ENCODE measurements at places on chromosomes 16 and 17.
A peak's percentile ranks its signal among the peaks of the same experiment; 100 is the strongest.

DNA sequence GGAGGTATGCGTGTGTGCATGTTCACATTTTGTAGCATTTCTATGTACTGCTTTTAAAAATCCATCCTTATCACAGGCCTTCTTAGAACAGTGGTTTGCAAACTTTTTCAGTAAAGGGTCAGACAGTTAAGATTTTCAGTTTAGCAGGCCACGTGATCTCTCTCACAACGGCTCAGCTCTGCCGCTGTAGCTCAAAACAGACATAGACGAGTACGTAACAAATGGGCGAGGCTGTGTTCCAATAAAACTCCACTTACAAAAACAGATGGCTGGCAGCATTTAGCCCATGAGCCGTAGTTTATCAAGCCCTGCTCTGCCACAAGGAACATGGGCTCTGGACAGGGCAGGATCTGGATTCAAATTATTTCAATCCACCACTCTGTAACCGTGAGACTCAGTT is 141.8 kb downstream of the XYLT1 start:
- no peak for DNase-seq

DNA sequence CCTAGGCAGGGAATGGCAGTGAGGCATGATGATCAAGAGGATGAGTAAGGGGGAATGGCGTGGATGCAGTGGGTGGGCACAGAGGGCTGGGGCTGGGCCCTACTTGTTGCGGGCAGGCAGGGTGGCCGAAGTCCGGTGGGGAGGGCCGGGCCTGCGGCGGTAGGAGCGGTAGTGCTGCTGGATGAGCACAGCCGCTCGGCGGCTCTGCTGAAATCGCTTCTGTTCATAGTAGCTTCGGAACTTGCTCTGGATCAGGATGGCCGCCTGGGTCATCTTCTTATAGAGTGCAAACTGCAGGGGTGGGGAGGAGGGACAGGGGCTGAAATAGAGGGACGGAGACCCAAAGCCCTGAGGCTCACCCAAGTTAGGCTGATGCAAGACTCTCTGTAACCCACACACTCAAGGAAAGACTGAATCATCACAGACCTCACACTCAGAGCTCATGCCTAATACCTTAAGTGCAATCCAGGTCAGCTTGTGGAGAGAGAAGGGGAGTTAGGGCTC is 1.5 kb upstream of the SPAG7 start:
- peak; percentile 43 for DNase-seq

- no peak for DNase-seq
Measured at GRCh38 chr17:13646411-13646810, 44.7 kb upstream of the HS3ST3A1 start.

- no peak for DNase-seq
Measured at GRCh38 chr16:63416712-63417111, 1380.5 kb upstream of the CDH8 start.

DNA sequence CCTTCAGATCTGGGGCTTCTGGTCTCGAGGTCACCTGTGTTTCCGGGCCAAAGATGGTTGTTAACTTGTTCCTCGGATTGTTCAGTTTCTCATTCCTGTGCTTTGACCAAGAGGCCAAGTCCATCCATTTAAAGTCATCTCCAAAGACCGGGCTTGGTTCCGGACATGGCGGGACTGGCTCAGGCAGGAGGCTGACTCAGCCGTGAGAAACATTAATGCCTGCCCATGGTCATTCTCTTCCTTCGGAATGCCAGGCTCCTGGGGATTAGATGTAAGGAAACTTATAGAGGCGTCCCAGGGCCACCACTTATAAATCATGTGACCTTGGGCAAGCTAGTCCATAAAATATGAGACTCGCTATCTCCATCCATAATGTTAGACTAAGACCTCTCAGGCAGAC is 13.6 kb upstream of the NKD1 start:
- DNase-seq: no peak

GRCh38 chr17:1485423-1486376 is 6.8 kb downstream of the MYO1C start:
- peak; percentile 65 for DNase-seq

GRCh38 chr17:14299280-14300141 is 1.4 kb upstream of the HS3ST3B1 start:
- no peak for DNase-seq

DNA sequence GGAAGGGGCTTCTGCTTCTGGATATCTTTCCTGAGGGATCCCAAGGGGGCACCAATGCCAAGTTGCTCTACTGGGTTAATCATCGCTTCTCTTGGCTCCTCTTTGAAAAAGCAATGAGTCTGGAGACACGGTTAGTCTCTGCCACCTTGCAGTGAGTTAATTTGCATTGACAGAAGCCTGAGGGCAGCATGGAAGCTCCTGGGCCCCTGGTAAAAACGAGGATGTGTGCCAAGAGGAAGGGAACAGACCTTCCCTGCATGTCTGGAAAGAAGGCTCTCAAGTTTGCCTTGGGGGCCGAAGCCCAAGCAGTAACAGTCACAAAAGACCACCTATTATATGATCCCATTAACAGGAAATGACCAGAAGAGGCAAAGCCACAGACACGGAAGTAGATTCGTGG is 86.7 kb downstream of the IRX5 start:
- DNase-seq: no peak

GRCh38 chr17:61570118-61570517 is 20.9 kb downstream of the NACA2 start:
- DNase-seq: no peak

DNA sequence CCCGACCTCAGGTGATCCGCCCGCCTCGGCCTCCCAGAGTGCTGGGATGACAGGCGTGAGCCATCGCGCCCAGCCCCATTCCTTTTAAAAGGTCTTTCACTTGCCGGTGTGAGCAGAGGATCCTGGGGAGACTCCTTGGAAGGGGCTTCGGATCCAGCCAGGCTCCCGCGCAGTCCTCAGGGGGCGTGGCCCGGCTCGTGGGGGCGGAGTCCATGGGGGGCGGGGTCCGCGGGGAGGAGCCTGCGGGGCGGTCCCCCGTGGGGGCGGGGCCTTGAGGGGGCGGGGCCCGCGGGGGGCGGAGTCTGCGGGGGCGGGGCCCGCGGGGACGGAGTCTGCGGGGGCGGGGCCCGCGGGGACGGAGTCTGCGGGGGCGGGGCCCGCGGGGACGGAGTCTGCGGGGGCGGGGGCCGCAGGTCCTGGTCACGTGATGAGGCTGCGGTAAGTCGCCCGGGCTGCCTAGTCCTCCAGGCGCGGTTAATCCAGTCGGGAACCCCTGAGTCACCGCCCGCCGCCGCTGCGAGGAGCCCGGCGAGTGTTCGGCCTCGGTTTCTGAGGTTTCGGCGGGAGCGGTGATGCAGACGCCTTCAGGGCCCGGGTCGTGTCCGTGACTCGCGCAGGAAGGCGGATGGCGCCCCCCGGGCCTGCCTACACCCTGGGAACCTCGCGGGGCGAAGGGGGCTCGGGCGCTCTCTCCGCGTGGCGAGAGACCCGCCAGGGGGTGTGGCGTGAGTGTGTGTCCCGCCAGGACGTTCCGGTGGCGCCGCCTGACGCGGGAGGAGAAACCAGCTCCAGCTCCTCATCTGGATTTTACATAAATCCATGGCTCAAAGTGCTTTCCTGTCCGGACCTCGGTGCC is 23.6 kb upstream of the ABR start:
- no peak for DNase-seq

- no peak for DNase-seq
Measured at GRCh38 chr17:4833941-4834680, 971 bp downstream of the MINK1 start.

- no peak for DNase-seq
Measured at GRCh38 chr17:72587773-72588511, 467.1 kb downstream of the SOX9 start.

- no peak for DNase-seq
Measured at GRCh38 chr17:81040791-81041337, 5.9 kb downstream of the BAIAP2 start.

DNA sequence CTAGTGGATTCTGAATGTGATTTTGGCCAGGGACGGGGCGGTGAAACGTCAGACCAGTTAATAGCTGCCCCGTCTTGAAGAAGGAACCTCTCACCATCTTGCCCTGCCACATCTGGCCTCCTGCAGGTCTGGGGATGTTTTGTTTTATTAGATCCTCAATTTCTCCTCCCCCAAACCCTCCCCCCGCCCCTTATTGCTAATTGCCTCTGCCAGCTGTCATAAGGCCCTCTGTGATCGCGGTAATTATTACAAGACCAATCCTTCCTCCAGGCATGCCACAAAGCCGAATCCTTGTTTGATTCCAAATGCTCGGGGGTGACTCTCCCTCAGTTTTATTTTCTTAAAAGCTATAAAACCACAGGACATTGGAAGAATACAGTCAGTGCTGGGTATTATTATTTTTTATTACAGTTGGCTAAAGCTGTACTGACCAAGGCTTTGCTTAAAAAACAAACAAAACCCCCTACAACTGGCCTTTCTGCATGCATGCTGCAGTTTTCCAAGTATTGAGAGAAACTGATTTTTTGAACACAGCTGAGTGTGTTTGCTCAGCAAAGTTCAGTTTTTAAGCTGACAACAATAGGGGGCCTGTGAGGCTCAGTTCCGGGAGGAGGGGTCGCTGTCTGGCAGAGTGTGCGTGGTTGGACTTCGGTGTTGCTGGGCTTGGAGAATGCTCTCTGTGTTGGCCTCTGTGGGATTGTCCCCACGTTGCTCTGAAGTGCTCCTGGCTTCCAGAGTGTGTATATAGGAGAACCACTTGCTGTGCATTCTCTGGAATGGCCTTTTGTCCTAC is 1.7 kb downstream of the KSR1 start:
- DNase-seq: no peak

- no peak for DNase-seq
Measured at GRCh38 chr17:79116575-79117368, 42.1 kb downstream of the ENGASE start.

GRCh38 chr16:83513008-83513755 is 294.6 kb upstream of the HSBP1 start:
- no peak for DNase-seq

DNA sequence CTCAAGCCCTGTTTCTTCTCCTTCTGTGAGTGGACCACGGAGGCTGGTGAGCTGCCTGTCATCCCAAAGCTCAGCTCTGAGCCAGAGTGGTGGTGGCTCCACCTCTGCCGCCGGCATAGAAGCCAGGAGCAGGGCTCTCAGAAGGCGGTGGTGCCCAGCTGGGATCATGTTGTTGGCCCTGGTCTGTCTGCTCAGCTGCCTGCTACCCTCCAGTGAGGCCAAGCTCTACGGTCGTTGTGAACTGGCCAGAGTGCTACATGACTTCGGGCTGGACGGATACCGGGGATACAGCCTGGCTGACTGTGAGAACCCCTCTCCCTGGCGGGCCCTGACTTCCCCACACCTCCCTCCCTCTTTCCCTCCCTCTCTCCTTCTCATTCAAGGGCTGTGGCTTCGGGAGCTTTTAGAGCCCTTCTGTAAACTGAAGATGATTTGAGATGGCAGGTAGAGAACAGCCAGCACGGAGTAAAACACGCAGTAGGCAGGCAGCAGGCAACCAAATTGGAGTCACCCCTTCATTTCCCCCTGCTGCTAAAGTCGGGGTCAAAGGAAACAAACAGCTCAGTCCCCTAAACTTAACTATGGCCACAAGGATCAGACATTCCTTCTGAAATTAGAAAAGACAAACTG is 3.9 kb downstream of the SPACA3 start:
- DNase-seq: no peak

DNA sequence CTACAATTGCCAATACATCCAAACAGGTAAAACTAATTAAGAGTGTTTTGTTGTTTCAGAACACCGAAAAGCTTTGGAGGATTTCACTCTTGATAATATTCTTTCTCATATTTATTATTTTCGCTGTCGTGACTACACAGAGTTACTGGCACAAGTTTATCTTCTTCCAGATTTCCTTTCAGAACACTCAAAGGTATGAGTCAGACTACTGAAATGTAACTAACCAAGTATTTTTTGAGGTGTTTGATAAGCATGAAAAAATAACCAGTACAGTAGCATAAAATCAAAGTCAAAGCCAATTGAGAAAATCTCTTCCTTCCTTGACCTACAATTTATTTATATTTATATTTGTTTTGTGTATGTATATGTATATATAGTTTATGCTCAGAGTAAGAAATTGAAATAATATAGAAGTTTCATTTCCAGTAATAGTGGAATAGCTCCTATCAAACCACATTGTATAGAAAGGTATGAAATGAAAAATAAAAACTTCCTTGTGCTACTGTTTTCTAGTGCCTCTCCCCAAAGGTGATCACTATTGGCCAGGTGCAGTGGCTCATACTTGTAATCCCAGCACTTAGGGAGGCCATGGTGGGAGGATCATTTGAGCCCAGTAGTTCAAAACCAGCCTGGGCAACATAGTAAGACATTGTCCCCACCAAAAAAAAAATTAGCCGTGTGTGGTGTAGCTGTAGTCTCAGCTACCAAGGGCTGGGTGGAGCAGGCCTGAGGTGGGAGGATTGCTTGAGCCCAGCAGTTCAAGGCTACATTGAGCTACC is 10.9 kb downstream of the RAD51C start:
- no peak for DNase-seq

GRCh38 chr17:64773836-64774761 is 112.0 kb upstream of the SMURF2 start:
- peak; percentile 96 for DNase-seq

DNA sequence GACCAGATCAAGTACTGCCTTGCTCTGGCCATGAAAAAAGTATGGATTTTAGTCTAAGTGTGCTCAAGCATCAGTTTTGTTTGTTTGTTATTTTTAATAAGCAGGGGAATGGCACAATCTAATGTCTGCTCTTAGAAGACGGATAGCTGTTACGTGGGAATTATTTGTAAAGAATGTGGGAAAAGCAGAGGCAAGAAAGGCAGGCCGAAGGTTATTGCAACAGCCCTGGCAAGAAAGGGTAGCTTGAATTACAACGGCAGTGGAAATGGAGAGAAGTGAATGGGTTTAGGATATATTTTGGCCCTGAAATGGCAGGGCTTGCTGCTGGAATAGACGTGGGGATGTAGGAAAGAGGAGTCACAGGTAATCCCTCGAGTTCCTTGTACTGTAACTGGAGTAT is 987 bp upstream of the HASPIN start:
- DNase-seq: no peak

GRCh38 chr16:3625911-3626732 is 14.7 kb upstream of the SLX4 start:
- DNase-seq: no peak

GRCh38 chr16:54590836-54591235 is 304.2 kb upstream of the IRX3 start:
- no peak for DNase-seq

GRCh38 chr16:77971306-77972061 is 50.9 kb upstream of the CLEC3A start:
- DNase-seq: peak; percentile 78

All from Caco-2 (cell line).